ENCODE measurements at places on chromosomes 6 and 20. TPM values are rescaled to one million over a fixed set of nuclear protein-coding genes. Genes with fewer than 3 reads are reported as not detected.

DNA sequence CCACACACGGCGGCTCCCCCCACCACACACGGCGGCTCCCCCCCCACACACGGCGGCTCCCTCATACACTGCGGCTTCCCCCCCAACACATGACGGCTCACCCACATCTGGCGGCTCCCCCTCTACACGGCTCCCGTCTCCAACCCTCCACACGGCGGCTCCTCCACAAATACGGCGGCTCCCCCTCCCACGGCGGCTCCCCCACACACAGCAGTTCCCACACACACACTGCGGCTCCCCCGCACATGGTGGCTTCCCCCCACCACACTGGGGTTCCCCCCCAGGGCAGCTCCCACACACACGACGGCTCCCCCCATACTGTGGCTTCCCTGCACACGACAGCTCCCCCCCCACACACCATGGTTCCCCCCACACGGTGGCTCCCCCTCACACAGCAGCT lies 98.0 kb downstream of the TTLL2 start:
- DNase-seq = no peak

- no peak for DNase-seq
Observed at GRCh38 chr20:31449511-31450414, 9.3 kb downstream of the DEFB123 start.

DNA sequence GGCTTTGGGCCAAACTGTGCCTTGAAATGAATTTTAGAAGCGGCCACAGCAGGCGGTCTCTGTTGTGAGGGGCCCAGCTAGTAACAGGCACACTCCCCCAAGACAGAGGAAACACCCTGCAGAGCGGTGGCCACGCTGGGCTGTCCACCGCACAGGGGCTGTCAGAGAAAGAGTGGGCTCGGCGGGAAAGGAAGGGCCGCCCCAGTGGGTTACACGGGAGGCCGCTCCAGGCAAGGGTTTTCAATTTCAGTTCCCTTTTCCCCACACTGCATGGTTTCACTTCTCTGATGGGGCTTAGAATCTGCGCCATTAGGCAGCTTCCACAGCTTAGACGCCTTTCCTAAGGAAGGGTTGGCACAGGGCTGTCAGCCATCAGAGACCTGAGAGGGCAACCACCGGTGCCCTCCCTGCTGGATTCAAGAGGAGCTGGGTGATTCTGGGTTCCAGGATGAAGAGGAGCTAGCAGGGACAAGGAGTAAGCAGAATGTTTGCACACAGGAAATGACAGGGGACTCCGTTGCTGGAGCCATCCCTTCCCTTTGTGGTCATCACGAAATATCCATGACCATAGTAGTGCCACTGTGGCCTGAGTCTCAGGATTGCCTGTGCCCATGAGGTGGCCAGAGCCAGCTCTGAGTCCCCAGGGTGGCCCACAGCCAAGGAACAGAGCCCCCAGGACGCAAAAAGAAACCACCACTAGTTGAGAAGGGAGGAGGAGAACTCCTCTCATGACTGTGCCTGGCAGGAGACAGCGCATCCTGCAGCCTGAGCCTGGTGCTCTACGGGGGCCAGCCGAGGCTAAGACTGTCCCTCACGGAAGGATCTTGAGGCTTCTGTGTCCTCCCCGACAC lies 282.7 kb downstream of the NRN1 start:
- no peak for DNase-seq

DNA sequence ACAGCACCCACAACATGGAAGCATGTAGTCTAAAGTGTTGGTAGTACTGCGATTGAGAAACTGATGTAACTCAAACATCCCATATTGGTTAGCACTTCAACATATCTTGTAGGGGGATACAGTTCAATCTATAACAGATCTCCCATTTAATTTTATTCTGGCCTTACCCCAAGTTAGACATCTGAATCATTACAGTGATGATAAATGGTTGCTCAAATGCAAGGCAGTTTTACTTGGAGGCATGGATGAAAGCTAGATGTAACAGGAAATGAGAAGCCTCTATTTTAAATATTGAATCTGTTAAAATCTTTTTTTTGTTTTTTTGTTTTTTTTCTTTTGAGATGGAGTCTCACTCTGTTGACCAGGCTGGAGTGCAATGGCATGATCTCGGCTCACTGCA lies 44.2 kb upstream of the FAM50B start:
- no peak for DNase-seq

The NFATC2 gene
- 86.4 TPM for total RNA-seq

All from activated T-helper 1 cell treated with anti-CD3 and anti-CD28 coated beads, Interleukin-12 subunit alpha, Interleukin-12 subunit beta, Interleukin-2, Interleukin-4 antibody, amounts not matched to agents 30 ng/mL and 10 ng/mL and 1 ng/mL, durations not matched to agents 14 hours and 24 hours and 36 hours (primary cell).